Eye (tissue), 1 donor: ENCODE measurements at places on chromosomes 2 and 18.

DNA sequence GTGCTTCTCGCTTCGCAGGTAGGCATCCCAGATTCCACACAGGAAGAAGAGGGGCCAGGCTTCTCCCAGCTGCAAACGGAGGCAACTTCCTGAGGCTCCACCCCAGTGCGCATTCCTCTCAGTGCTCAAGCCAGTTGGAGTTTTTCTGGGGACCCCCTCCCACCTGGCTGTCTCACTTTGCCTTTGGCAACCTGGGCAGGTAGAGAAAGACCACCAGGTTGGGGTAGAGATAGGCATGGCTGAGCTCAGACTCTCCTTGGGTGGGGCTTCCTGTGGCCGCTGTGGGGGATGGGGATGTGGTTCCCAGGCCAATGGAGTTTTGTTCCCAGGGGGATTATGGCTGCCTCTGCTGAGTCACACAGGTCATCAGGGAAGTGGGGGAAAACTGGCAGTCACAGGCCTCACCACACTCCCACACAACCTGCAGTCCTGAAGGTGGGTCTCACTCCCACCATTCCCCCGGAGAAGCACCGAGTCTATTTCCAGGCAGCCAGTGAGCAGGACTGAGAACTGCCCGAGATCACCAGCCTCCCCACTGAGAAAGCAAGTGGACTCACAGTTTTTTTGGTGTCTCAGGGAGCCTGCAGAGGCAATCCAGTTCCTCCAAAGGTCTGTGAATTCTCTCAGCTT, 38.1 kb downstream of the SLC39A10 start:
- DNase-seq: no peak

- no peak for DNase-seq
These were observed 108.1 kb downstream of the RBM43 start for GRCh38 chr2:151153601-151154000.

DNA sequence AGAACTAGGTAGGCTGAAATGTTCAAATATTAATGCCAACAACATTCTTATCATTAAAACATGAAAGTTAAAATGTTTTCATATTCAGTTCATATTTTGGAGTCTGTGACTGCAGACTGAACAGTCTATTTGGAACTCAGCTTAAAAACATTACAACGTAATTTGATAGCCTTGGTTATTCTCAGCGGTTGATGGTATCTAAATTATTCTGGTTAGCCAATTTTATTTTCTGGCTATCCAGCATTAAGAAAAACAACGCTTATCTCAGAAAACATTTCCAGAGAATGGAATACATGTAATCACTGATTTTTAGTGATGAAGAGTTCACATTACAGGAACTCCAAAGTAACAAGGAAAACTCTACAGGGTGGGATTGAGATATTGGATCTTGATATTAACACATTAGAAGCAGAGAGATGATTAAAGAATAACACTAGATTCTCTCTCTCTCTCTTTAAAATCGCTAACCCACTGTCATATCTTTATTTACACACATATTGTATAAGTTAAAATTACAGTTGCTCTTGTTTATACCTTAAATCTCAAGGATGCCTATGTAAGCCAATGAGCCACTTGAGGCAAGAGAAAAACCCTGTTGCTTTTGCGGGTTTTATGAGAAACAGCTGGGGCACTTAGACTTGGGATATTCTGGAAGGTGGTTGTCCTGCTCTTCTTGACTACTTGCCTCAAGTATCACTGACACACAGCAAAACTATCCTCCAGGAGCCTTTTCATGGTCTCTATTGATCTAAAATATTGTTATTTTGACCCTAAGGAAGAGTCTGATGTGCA, 84.9 kb downstream of the ICOS start:
- no peak for DNase-seq

- no peak for DNase-seq
These were observed 344.0 kb downstream of the ARHGAP15 start for GRCh38 chr2:143473216-143473615.

GRCh38 chr2:28350196-28350595, 42.5 kb upstream of the FOSL2 start:
- DNase-seq: no peak

DNA sequence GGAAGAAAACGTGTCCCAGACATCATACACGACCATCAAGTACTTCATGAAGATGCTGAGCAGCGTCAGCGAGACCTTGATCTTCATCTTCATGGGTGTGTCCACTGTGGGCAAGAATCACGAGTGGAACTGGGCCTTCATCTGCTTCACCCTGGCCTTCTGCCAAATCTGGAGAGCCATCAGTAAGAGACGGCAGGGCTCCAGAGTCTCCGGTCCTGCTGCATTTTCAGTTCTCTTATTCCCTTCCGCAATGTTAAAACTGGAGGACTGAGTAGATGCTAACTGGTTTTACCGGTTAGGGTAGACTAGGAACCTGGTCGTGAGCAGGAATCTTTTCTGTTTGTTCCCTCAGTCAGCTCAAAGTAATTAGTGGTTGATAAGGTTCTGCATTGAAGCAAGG, 32.3 kb downstream of the SLC9A4 start:
- no peak for DNase-seq
